ENCODE measurements at places on chromosomes 1 and 21.
A peak's percentile ranks its signal among the peaks of the same experiment; 100 is the strongest.

DNA sequence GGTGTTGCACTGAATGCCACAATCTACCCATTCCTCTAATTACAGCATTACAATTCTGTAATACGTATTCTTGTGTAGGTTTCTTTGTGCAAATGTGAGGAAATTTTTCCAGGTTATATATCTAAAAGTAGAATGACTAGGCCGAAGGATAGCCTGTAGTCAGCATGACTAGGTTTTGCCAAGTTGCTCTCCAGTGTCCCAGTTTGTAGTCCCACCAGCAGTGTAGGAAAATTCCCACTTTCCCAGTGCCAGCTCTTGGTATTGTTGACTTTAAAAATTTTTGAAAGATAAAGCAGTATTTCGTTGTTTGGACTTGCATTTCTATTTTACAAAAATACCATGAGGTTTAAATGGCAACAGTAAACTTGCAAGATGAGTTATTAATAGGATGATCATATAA is 3.0 kb downstream of the PARK7 start:
- ATAC-seq, result no peak

- ATAC-seq, result no peak
These were observed 54.8 kb downstream of the TRIM11 start for GRCh38 chr1:228351850-228352249.

- ATAC-seq, result peak; percentile 37
These were observed 54.7 kb downstream of the ELK4 start for GRCh38 chr1:205576805-205577761.

- ATAC-seq, result no peak
These were observed 61.2 kb upstream of the TRABD2B start for GRCh38 chr1:48058135-48059025.

DNA sequence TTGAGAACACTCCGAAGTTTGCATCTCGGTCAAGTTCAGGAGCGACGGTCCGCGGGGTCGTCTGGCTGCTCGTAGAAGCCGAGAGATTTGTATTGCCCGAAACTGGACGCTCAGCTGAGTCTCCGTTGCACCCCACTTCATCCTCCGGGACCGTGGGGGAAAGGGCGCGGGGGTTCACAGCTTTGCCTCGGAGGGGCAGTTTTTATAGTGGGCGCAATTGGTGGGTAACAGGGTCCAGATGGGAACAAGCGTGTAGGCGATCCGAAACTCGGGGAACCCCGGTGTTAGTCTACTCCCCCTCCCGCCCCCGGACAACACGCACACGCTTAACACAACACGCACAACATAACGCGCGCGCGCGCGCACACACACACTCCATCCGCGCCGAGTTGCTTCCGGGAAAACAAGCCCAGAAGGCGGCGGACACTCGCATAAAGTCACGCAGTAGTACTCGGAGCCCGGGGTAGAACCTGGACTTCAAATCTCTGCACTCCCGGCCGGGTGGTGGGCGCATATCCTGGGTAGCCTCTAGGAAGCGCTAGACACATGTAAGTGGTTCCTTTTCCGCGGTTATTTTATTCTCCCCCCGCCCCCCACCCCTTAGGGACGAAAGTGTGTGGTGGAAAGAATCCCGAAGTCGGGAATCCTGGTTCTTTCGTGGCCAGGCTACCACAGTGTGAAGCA is 1.1 kb upstream of the JUN start:
- peak; percentile 15 for ATAC-seq

- no peak for ATAC-seq
These were observed 395.5 kb downstream of the SMYD3 start for GRCh38 chr1:246111570-246111969.

DNA sequence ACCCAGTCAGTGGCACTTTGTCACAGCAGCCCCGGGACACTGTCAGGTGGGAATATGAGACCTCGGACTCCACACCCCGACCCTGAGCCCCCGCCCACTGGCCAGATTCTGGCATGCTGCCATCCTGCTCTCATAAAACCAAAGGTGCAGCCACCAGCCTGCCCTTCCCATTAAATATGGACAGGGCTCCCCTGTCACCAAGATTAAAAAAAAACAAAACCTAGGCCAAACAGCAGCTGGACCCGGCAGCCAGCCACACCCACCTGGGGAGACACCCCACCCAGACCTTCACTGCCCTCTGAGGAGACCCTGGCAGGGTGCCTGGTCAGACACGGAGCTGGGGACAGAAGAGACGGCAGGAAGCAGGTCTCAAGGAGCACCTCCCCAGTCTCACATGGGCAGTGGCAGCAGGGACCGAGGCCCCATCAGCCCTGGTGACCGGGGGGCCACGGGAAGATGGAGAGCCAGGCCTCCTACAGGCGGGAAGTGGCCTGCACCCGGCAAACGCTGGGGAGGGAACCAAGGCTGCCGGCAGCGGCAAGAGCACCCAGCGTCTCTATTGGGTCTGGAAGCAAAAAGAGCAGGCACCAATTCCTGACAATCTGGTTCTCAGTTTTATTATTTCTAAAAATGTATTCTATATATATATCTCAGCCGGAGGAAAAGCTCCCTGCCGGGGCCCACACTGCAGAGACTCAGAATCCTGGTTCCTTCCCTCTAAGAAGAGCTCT is 61.9 kb downstream of the ACOT7 start:
- no peak for ATAC-seq

DNA sequence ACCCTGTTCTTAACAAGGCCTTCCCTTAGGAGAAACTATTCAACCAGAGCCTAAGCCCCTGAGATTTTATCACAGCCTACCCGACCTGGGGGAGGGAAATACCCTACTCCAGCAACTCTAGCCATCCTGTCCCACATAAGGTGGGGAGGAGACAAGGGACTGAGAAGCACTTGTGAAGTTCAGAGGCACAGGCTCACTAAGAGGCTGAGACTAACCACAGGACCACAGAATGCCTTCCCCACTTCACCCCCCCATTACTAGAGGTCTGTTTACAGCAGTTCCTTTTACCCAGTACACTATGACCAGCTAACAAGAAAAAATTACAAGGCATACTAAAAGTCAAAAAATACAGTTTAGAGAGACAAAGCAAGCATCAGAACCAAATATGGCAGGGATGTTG is 86.8 kb downstream of the TEX35 start:
- no peak for ATAC-seq

DNA sequence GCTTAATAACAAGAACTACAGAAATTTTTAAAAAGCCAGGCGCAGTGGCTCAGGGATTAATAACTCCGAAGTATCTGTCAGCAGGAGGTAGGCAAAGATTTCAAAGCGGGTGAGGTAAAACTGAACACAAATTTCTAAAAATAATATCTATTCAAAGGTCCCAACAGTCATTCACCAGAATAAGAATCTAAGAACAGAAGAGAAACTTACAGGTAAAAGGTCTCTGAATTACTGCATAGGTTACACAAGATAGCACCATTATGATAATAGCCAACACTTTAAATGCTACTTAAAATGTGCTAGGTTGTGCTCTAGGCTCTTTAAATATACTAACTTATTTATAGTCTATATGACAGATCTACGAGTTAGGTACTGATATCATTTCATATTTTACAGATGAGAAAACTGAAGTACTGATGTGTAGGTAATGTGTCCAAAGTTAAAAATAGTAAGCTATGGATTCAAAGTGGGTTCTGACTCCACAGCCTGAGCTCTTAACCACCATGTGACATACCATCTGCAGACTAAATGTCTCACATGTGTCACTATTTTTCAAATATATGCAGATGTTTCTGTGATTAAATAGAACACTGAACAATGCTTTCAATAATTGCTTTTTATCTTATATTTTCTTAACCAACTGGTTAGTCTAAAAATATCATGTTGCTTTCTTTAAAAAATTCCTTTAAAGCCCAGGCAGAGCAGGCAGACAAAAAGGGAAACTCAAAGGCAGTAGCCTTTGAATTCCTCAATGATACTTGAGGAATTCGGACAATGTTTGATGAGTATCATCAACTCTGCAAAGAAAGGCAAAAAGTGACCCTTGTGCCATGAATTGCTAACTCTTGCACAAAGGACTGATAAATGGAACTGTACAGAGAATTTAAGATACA is 80.5 kb upstream of the TTC39A start:
- ATAC-seq, result no peak

- no peak for ATAC-seq
These were observed 11.2 kb downstream of the DYRK3 start for GRCh38 chr1:206646504-206646903.

DNA sequence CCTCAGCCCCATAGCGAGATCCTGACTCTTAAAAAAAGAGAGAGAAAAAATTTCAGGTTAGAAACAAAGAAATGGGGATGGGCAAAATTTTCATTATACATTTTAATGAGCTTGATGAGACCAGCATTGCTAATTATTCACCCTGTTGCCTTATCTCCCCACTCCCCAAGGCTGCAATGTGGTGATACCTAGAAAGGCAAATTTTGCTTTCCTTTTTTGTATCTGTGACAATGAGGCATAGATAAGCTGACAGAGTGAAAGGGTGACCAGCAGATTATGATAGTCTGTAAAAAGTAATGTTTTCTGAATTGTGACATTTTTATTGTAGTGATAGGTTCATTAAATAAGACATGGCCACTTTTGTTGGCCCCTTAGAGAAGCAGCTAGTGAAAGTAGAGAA is 12.9 kb downstream of the SRRM1 start:
- ATAC-seq, result no peak

DNA sequence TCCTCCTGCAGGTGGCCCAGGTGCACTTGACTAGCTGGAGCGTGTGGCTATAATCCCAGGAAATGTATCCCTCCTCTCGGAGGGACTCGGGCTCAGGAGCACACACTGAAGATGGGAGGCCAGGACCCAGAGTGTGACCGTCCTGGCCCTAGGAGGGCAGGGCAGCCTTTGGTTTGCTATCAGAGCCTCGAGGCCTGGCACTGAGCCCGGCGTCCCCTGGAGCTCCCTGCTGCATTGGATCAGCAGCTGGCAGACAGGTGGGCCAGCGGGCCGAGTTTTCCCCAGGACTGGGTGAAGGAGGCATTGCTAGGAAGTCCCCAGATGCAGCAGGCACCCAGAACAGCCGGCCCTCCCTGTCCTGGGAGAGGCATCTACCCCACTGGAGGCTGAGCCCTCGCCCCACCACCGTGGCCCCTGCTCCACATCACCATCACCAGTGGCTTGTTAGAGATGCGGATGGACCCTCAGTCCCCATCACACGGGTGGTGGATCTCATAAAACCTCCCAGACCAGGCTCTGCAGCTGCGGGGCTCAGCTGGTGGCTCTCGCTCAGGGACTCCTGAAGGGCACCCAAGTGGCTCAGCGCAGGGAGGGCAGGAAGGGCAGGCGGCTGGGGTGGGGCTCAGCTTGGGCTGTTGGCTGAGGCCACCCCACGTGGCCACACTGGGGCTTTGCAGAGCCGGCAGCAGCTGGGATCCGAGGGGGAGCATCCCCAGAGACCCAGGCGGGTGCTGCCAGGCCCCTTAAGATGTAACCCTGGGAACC is 32.7 kb upstream of the POFUT2 start:
- peak; percentile 3 for ATAC-seq

- peak; percentile 71 for ATAC-seq
These were observed 42.4 kb upstream of the FMO2 start for GRCh38 chr1:171142416-171143385.

DNA sequence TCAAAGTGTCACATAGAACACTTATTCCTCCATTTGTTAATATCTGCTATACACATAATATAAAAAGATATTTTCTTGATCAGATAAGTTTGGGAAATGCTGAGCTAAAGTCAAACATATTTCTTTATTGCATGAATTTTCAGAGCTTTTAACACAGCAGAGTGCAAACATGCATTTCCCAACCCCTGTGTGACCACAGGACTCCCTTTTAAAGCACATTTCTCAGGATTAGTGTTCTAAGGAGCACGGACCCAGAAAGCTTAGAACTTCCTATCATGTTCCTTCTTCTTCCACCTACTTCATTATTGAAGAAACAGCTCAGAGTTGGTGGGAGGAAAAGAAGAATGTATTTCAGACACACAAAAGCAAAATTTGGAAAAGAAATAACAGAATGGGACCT is 109.1 kb upstream of the CDC42BPA start:
- no peak for ATAC-seq

GRCh38 chr1:47257224-47257623 is 25.2 kb upstream of the TAL1 start:
- no peak for ATAC-seq

- ATAC-seq, result no peak
These were observed 10.3 kb downstream of the ZBTB40 start for GRCh38 chr1:22461678-22462527.

GRCh38 chr1:117964290-117965038 is 34.9 kb downstream of the WDR3 start:
- no peak for ATAC-seq

DNA sequence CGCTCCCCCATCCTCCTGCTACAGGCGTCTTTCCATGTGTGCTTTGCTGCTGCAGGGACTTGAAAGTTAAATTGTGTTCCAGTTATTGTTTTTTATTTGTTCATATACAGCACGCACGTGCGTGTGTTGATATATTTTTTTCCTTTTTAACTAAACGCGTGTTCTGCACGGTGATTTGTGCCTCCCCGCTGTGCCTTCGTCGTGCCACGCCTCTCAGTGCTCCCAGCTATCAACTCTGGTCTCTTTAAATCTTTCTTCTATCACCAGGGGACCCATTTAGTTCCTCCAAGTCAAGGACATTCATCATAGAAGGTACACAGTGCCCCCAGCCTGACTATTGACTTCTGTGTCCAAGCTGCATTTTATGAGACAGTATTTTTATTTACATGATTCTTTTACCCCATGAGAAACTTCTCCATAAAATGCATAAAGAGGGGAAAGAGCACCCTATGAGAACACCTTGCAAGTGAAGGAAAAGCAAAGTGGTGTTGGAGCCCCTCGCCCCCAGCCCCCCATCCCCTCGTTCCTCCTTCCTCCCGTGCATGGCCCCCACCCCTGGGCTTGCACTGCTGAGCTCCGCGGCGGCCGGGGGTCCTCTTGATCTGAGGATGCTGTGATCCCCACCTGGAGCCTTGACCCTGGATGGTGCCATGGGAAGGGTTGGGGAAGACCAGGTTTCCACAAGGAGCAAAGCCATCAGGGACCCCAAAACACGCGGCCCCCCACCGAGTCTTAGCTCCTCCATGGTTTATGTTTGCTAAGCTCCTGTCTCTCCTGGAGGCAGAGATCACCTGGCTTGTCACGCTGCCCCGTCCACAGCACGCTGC is 45.5 kb downstream of the KCNAB2 start:
- ATAC-seq, result peak; percentile 75

GRCh38 chr1:234665975-234666605 is 56.1 kb upstream of the IRF2BP2 start:
- ATAC-seq, result no peak

DNA sequence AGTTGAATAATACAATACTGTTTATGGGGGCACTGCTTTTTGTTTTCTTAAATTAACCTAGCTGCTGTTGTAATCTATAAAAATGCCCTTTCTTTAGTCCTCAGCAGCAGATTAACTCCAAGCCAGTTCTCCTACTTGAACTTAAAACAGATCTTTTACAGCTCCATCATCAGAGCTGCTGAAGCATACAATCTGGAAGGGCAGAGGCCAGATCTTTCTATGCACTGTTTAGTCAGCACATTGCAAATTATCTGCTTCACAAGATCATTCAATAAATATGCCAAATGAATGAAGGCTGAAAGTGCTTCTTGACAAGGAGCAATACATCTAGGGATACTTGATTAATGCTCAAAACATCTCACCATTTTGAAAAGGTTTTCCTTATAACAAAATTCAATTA is 115.8 kb downstream of the PLPPR5 start:
- ATAC-seq, result peak; percentile 53

GRCh38 chr1:240020871-240021270 is 70.8 kb upstream of the FMN2 start:
- no peak for ATAC-seq

All from motor neuron (in vitro differentiated cells).